GM06990 (cell line): ENCODE measurements at places on chromosomes 11 and 22.

DNA sequence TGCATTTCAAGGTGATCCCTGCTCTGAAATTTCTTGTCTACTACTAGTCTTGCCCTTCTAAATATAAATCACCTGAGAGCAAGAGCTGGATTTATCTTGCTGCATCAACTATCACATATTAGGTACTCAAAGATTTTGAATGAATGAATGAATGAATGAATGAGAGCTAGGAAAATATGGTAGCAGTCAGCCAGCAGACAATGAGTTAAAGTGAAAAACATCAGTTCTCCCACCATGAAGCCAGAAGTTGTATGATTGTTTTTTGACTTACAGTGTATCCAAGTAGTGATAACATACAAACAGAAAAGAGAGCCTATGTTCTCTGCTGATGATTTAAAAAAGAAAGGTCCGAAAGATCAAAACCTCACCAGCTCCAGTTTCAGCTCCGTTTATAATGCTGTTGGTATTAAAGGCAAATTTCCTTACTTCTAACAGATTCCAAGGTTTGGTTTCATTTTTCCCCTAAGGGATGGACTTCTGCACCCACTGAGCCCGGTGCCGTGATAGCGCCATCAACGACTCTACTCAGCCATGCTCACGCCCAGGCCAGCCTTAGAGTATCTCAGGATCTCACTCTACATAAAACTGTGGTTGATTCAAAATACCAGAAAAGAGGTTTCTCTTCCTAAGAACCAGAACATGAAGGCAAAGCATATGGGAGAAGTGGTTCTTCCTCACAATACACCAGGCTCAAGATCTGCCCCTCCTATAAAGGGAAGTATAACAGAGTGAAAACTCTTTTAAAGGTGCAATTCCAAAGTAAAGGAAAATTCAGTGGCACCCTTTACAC is 92.0 kb downstream of the SGSM3 start:
- no peak for DNase-seq

DNA sequence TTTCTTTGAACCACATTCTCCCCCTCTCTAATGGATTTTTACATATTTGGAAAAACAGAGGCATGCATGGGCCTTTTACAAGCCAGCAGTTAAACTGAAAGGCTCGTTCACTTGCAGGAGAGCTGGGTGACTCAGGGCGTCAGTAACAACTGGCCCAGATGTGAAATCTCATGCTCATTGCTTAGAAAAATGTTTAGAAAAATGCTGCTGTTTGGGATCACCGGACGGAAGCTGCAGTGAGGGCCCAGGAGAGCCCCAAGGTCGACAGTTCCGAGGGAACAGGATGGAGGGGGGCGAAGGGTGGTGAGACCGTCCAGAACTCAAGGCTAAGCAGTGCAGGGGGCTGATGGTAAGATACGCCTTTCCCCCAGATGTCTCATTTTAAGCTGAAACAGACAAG is 41.7 kb upstream of the SMTN start:
- no peak for DNase-seq

GRCh38 chr11:65927904-65928397 is 8.7 kb downstream of the DRAP1 start:
- peak; percentile 76 for DNase-seq

GRCh38 chr11:77379253-77379652 is 77.8 kb upstream of the GDPD4 start:
- no peak for DNase-seq

GRCh38 chr11:62965574-62965973 is 19.2 kb downstream of the SLC22A6 start:
- no peak for DNase-seq

DNA sequence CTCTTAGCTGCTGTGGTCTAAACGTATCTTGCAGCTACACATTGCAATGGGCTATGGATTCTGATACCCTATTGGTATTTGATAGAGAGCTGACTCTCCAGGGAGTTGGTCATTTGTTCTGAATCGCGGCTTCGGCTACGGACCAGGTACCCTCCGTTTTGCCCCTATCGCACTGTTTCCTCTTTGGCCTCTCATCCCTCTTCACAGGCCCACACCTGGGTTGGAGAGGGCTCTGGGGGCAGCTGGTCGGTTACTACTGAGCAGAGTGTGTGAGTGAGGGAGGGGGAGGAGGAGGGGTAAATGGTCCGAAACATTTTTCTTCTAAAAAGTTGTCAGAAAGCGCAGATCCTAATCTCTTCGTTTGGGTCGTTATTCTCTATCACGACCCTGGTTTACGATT is 48.8 kb upstream of the HSD17B12 start:
- no peak for DNase-seq

DNA sequence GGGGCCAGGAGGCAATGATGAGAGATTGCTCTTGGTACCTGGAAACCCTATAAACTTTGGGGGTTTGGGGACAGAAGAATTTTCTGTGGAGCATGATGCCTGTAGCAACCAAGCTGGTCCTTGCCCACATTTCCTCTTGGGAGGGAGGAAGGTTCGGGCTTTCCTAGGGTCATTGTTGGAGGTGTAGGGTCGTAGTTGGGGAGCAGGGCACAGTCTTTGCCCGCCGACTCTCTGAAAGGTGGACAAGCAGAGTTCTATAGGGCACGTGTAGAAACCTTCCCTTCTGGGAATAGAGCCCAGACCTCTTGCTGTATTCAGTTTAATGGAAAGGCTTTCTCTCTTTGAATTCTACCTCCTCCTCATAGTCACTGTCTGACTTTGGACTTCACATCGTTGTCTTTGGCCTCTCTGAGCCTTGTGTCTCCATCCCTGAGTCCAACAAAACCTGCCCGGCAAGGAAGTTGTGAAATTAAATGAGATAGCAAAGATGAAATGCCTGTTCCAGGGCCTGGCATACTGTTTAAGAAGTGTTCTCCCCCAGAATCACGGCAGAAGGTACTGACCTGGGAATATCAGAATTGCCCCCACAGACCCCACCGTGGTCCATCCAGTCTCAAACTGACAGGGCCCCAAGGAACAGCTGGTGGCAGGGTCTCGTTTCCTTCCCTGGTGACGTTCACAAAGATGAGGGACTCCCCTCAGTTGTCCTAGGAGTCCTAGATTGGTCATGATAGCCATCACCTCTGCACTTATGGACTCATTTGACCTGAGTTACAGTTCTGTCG is 1.6 kb downstream of the PRDM11 start:
- DNase-seq = no peak

DNA sequence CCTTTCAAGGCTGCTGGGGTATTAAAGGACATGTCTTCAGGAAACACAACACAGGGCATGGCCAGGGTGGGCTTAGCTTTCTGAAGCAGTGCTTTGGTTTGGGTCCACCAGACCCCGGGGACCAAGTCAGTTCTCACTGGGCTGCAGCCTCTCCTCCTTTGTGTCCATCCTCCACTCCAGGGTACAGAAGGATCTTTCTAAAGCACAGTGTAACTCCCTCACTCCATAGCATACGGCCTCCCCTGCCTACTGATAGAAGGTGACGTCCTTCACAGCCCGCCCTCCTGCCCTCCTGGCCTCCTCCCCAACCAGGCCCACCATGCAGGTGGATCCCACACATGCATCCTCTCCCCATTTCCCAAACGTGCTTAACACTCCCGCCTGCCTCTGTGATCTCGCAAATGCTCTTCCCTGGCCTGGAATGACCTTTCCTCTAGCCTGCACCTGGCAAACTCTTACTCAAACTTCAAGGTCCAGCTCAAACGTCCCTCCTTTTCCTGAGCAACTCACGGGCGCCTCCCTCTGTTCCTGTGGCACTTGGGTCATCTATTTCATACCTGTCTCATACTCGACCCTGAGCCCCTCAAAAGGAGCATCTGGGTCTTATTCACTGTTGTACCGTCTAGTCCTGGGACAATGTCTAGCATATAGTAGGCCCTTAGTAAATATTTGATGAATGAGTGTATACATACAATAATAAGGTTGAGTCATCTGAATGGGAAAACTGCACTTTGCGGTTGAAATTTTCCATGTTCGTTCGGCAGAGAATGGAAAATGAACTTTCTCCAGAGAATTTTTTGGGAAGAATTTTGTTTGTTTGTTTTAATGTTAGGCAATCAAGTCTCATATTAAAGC is 187.7 kb downstream of the EFCAB6 start:
- DNase-seq = no peak

DNA sequence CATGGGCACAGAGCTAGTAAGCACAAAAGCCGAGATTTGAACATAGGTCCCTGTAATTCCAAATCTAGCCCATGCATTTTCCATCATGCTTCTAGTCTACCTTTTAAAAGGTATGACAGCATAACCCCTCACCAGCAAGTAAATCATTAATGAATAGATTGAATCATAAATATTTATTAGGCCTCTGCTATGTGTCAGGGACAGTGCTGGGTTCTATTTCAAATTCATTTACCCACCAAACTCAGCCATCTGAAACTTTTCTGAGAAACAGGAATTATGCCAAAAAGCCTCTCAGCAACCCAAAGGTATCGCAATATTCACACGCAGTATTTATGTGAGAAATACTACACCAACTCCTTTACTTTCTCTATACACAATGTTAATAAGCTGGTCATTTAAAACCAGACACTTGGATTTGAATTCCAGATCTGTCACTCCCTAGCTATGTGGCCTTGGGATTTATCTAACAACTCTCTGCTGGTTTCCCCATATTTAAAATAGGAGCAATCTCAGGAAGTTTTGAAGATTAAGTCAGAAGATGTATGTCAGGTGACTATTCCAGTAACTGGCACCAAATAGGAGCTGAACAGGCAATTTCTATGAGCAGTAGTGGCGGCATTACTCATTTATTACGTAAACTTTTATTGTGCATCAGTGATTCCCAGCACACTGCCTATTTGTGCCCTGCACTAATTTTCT is 191.4 kb downstream of the TENM4 start:
- DNase-seq = no peak

DNA sequence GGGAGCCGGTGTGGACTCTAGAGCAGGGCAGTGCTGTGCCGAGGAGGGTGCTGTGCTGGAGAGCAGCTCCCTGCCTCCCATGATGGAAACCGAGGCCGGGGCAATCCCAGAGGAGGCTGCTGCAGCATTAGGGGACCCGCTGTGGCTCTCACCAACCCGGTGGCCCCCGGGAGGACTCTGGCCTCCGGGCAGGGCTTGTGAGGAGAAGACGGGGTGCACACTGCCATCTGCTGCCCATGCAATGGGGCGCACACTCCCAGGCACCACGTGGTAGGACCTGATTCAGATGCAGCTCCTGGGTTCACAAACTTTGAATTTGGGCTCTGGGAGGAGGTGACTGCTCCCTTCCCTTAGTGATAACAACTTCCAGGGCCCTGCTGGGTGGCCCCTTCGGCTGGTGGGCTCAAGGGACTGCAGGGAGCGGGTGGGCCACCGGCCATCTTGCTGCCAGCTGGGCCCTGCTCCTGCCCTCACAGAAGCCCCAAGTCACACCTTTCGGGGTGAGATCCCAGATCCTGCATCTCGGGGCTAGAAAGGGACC is 93.8 kb upstream of the FGF3 start:
- DNase-seq = no peak

DNA sequence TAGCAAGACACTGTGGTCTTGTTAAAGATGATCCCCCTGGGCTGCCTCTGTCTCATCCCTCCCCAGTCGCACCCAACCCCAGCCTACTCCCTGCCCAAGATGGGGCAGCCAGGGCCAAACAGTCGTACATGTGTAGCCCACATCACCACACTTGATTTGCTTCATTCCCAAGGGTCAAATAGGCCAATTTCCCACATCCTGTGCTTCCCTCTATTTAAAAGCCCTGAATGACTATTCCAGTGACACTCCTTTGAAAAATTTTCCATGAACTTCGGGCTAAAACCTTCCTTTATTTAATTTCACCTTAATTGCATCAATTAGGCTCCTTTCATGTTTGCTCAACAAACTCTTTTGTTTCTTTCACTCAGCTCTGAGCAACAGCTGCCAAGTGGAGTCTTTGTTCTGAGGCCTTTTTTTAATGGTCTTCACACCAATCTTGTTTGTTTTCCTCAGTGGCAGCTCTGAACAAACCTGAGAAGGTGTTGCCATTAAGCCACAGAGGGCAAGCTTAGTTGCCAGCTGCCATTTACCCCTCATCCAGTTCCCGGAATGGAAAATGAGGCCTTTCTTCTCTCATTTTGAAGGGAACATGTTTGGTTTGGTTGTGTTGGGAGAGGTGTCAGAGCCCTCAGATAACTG is 126.9 kb downstream of the APIP start:
- no peak for DNase-seq

GRCh38 chr11:17403980-17404759 is 15.7 kb upstream of the KCNJ11 start:
- no peak for DNase-seq

- no peak for DNase-seq
These were observed 20.0 kb downstream of the TRMU start for GRCh38 chr22:46355369-46355995.

- DNase-seq = no peak
These were observed at the start of gene WT1 for GRCh38 chr11:32435511-32435941. WT1 (minus strand) TSS chr11:32435539.

DNA sequence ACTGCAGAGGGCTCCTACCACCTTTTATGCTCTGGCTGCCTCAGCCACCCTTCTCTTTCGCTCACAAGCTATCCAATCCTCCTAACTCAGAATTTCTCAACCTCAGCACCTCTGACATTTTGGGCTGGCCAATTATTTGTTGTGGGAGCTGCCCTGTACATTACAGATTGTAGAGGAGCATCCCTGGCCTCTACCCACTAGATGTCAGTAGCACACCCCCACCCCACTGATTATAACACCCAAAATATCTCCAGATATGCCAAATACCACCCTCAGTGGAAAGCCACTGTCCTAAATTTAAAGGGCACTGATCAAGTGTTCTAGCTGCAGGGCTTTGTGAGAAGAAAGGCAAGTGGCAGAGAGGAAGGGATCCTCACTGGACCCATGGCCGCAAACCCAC is 443.1 kb downstream of the SOX6 start:
- DNase-seq = no peak

DNA sequence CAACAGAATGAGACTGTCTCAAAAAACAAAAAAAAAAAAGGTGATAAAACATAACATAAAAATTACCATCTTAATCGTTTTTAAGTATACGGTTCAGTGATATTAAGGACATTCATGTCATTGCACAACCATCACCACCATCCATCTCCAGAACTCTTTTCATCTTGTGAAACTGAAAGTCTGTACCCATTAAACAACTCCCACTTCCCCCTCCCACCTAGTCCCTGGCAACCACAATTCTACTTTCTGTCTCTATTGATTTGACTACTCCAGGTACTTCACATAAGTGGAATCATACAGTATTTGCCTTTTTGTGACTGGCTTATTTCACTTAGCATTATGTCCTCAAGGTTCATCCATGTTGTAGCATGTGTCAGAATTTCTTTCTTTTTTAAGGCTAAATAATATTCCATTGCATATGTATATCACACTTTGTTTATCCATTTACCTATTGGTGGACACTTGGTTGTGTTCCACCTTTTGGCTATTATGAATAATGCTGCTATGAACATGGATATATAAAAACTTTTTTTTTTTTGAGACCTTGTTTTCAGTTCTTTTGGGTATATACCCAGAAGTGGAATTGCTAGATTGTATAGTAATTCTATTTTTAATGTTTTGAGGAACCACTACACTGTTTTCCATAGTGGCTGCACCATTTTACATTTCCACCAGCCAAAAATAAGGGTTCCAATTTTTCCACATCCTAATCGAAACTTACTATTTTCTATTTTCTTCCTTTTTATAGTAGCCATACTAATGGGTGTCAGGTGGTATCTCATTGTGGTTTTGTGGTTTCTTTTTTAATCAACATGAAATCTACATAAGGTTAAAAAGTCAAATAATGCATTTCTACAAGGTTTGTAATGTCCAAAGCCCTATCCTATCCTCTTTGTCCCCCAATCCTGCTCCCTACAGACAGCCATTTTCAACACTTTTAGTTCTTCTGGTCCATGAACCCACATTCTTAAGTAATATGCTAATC is 23.4 kb upstream of the PIK3C2A start:
- DNase-seq = peak; percentile 25

- no peak for DNase-seq
These were observed 114.8 kb downstream of the FAM76B start for GRCh38 chr11:95674657-95675358.
